Fibroblast of villous mesenchyme (primary cell): ENCODE measurements at places on chromosomes 3 and 15. TPM values are rescaled to one million over a fixed set of nuclear protein-coding genes. Genes with fewer than 3 reads are reported as not detected.

Gene PXK
- 57.9 and 64.7 TPM in 2 replicates for total RNA-seq

Gene TCF12
- total RNA-seq: 99.5 and 110 TPM in 2 replicates

Gene ADIPOQ
- not detected in 2 replicates for total RNA-seq

Gene GPR156
- 0.43 and 1.3 TPM in 2 replicates for total RNA-seq

Gene LYZL4
- total RNA-seq: not detected in 2 replicates

Gene PIK3CB
- total RNA-seq: 8.4 and 9.9 TPM in 2 replicates

Gene STAC
- total RNA-seq: 0.32 and 0.43 TPM in 2 replicates

Gene CD200R1
- total RNA-seq: under 0.01 TPM in 2 replicates

Gene RPL29
- 617 and 759 TPM in 2 replicates for total RNA-seq

Gene RBPMS2
- total RNA-seq: under 0.01 TPM in 1 of 2 replicates, not detected in the other

Gene LIPH
- under 0.01 TPM in 2 replicates for total RNA-seq

Gene EPHA6
- 1.6 and 1.7 TPM in 2 replicates for total RNA-seq

Gene DNAH1
- total RNA-seq: 4.7 and 4.8 TPM in 2 replicates

Gene PLA1A
- total RNA-seq: not detected in 2 replicates

Gene PARP16
- total RNA-seq: 3.0 and 4.5 TPM in 2 replicates

Gene MOBP
- not detected in 2 replicates for total RNA-seq

Gene BFSP2
- total RNA-seq: not detected in 2 replicates

Gene SRGAP3
- total RNA-seq: 2.9 and 3.5 TPM in 2 replicates

Gene SLC2A2
- total RNA-seq: under 0.01 TPM in 1 of 2 replicates, not detected in the other

Gene SLC9C1
- total RNA-seq: under 0.01 TPM in 1 of 2 replicates, not detected in the other

Gene SI
- total RNA-seq: not detected in 2 replicates

Gene PAQR9
- not detected in 2 replicates for total RNA-seq

Gene LMOD3
- not detected in 2 replicates for total RNA-seq

Gene ADCY5
- total RNA-seq: 0.32 and 0.43 TPM in 2 replicates

Gene CCDC50
- 102 and 107 TPM in 2 replicates for total RNA-seq

Gene DHFR2
- 3.2 and 4.7 TPM in 2 replicates for total RNA-seq

Gene PHC3
- 37.0 and 51.4 TPM in 2 replicates for total RNA-seq

Gene LRRC15
- total RNA-seq: 0.43 and 3.9 TPM in 2 replicates

Gene ZKSCAN7
- 5.8 and 6.0 TPM in 2 replicates for total RNA-seq

Gene RHCG
- total RNA-seq: not detected in 2 replicates

Gene XCR1
- total RNA-seq: not detected in 2 replicates

Gene LOXL1
- 73.8 and 99.9 TPM in 2 replicates for total RNA-seq

Gene SAMMSON
- not detected in 2 replicates for total RNA-seq
